ENCODE measurements at places on chromosomes 4 and X. TPM values are rescaled to one million over a fixed set of nuclear protein-coding genes. Genes with fewer than 3 reads are reported as not detected.

ARMCX1 gene
- total RNA-seq, result 2.7 TPM

LONRF3 gene
- total RNA-seq, result 13.1 TPM

SERPINA7 gene
- total RNA-seq, result 171 TPM

DMP1 gene
- total RNA-seq, result not detected

Data from right lobe of liver (tissue), 6 donors.